Heart left ventricle (tissue), 16 donors: ENCODE measurements at places on chromosomes 16 and 17. TPM values are rescaled to one million over a fixed set of nuclear protein-coding genes. Genes with fewer than 3 reads are reported as not detected.

The MYOCD gene
- 37.5 TPM for total RNA-seq

The EPOP gene
- 0.25 TPM for total RNA-seq

The NT5C3B gene
- 26.7 TPM for total RNA-seq

GRCh38 chr16:72956124-72957064 lies 91.5 kb downstream of the ZFHX3 start:
- DNase-seq = no peak

DNA sequence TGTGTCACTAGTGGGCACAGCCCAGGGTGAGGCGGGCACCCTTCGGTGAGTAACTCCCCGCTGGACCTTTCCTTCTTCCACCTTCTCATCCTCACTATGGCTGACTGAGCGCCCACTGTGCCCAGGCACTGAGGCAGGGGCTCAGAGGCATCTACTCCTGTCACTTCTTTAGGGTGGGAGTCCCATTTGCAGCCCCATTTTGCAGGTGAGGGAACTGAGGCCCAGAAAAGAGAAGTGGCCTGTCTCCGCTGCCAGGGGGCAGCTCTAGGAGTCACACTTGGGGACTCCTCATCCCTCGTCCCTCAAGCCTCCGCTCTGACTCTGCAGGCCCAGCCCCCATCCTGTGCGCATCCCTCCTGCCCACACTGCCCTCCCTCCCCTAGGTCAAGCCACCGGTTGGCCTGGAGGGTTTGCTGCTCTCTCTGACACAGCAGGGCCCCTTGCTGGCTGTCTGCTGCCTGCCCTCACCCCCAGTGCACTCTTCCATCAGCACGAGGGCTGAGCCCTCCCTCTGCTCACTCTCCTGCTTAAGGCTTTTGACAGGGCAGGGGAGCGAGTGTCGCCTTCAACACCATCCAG lies 62.4 kb downstream of the CNGB1 start:
- no peak for DNase-seq

DNA sequence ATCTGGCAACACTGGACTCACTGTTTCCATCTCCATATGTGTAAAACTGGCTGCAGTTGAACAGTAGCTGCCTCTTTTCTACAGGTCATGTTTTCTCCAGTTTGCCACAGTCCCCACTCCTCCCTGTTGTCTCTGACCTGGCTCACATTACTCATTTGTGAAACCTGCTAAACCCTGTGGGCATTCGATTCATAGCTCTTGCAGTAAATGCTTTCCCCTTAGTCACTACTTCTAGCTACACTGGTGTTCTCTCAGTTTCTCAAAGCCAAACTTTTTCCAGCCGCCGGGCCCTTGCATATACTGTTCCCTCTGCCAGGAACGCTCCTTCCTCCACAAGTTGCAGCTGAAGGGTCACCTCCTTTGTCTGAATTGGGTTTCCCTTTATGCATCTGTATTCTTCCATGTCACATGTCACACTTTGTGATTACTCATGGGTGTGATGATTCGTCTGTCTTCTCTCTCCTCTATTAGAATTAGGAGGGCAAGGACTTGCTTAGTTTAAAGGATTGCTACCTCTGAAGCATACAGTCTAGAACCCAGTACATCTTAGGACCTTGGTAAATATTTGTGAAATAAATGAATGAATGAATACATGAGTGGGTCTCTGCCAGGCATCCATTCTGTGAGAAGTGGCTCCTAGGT lies 15.0 kb upstream of the MT4 start:
- DNase-seq = no peak

DNA sequence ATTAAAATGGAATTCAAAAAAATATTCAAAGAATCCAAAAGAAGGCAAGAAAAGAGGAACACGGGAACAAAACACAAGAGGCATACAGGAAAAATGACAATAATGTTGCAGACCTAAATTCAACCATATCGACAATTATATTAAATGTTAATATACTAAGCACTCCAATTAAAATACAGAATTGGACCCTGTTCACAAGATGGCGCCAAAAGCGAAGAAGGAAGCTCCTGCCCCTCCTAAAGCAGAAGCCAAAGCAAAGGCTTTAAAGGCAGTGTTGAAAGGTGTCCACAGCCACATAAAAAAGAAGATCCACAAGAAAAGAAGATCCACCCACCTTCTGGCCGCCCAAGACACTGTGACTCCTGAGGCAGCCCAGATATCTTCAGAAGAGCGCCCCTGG lies 6.3 kb upstream of the XAF1 start:
- no peak for DNase-seq
